Right cardiac atrium (tissue), 5 donors: ENCODE measurements at places on chromosomes 7 and 10. TPM values are rescaled to one million over a fixed set of nuclear protein-coding genes. Genes with fewer than 3 reads are reported as not detected.

DNA sequence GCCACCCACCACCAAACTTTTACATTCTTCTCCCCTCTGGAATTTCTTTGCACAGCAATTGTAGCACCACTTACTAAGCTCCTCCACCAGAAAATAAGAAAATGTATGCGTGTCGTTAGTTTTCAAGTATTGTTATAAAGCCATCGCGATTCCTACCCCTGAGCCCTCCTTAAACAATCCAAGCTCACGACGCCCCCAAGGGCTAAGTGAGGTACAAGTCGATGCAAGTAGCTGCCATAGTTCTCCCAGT is 1.3 kb downstream of the FRAT2 start:
- no peak for DNase-seq

CHST3 gene
- total RNA-seq: 24.0 TPM

GPR146 gene
- total RNA-seq: 9.4 TPM

SMARCD3 gene
- total RNA-seq: 252 TPM

CTAGE4 gene
- 0.14 TPM for total RNA-seq

TPK1 gene
- 8.8 TPM for total RNA-seq

SEPHS1 gene
- 35.4 TPM for total RNA-seq
